ENCODE measurements at places on chromosomes 16 and 17.
A peak's percentile ranks its signal among the peaks of the same experiment; 100 is the strongest.

DNA sequence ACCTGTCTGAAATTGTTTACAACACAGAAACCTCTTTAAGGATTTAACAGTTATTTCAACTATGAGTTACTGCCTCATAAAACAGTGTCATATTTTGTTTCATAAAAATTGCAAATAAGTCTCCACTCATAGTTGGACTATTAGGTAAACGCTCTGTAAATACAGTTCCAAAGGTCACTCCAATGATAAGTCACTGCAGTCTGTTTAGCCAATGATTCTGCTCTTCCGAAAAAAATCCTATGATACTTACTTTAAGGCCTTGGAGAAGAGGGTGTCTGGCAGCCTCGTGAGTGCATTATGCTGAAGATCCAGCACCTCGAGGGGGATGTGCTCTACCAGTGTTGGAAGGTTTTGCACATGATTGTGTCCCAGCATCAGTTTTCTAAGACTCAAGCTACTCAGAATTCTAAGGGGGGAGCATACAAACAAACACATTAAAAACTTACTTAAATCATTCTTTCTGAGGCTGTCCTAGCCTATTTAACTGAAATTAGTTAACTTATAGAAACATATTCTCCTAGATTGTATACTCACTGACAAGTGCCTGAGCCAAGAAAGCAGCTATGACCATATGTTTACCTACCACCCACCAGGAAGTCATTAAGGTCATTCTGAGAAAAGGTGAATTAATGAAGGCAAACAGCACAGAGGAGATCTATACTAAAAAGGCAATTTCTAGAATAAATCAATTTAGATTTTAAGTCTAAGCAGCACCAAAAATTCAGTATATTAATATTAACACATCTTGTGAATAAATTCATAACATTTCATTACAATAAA, 41.1 kb downstream of the MARVELD3 start:
- no peak for DNase-seq

- no peak for DNase-seq
These were observed 30.4 kb downstream of the KIAA0513 start for GRCh38 chr16:85057948-85058347.

- no peak for DNase-seq
These were observed 3.2 kb upstream of the IGF2BP1 start for GRCh38 chr17:48993951-48994350.

GRCh38 chr17:73369111-73369521, 57.3 kb upstream of the CDC42EP4 start:
- DNase-seq: no peak

DNA sequence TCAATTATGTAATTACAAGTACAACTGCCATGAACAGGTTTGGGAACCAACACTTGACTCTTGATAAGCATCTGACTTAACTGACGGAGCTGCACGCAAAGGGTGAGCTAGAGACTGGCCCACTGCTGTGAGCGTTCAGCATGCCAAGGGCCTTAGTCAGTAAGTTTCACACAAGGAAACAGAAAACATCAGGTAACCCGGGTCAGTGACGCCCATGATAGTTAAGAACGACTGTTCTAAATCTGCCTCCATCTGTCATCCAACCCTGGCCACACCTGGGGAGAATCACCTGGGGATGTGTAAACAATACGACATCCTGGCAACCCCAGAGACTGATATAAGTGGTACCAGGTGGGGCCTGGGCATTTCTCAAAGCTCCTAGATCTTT, 12.3 kb downstream of the SMIM5 start:
- no peak for DNase-seq

DNA sequence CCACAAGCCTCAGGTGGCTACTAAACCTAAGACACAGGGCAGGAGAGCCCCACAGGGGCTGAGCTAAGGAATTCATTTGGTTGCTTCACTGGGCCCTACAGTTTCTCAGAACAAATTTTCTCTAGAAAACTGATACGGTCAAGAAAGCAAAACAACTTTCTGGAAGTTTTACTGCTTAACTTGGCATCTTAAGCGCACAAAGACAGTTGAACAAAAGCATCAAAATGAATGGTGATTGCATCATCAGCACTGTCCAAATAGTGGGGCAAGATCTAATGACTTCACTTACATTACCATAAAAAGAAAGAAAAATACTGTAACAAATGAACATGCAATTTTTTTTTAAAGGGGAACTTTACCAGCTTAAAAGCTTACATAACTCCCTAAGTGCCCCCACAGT, 47.6 kb downstream of the XPO6 start:
- peak; percentile 7 for DNase-seq

DNA sequence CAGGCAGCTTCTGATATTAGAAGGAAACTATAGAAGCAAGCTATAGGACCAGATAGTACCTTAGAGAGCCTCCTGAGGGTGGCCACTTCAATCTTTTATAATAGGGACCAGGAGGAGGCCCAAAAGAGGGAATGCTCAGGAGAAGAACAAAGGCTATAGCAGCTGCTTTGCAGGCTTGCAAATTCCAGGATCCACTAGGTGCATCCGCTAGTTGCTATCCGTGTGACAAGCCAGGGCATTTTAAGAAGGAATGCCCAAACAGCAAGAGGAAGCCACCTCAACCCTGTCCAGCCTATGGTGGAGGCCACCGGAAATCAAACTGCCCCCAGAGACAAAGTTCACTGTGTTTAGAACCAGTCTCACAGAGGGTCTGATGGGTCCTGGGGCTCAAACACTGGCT, 192.6 kb upstream of the KIF2B start:
- DNase-seq: no peak

DNA sequence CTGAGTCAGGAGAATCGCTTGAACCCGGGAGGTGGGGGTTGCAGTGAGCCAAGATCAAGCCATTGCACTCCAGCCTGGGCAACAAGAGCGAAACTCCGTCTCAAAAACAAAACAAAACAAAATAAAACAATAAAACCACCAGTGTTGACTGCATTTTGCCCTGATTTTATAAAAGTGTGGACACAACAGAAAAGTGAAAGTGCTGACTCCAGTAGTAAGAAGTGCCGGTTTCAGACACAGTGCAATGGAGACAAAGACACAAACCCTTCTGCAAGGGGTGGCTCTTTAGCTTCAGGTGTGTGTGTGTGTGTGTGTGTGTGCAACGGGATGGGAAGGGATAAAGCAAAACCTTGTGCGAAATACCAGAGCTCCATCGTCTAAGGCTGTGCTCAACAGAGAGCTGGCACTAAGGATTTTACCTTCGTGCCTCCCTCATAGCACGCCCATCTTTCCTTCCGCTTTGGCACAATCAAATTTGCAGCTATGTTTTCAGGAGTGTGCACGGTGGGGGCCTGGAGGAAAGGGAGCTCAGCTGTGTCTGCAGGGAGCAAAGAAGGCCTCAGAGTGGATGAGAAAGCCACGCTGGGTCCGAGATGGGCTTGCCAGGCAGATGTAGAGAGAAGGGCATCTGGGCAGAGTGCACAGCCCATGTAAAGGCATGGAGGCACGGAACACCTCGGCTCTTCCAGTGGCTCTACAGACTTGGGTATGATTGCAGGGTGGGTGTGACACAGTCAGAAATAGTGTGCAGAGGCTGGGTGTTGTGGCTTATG, 15.5 kb downstream of the MXRA7 start:
- no peak for DNase-seq

DNA sequence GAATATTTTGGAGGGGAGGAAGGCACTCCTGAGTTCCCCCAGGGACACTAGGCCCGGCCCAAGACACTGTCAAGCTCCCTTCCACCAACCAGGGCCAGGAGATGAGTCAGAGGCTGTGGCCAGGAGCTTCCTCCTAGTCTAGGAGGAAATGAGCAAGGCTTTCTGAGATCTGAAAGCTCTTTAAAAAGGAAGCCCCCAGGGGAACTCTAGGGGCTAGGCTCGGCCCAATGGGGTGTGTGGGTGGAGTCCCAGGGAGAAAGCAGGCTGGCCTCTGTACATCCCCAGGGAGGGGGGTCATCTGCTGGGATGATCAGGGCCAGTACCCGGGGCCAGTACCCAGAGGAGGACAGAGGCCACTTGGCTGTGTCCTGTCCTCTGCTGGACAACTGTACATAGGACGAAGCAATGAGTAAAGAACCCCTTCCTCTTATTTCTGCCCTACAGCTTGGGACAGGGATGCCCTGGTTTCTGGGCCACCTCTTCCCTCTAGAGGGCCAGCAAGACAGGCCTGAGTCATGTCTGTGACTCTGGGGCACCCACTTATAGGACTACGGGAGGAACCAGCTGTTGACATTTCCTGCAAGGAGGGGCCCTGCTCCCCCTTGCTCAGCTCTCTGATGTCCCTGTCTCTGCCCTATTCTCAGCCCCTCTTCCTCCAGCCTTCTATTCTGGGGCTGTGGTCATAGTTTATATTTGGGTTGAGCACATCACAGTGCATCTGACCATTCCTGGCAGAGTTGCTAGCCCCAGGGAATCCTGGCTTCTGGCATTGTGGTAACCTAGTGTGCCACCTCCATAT, 2.7 kb downstream of the FHOD1 start:
- no peak for DNase-seq

GRCh38 chr17:30503558-30503957, 26.4 kb downstream of the GOSR1 start:
- no peak for DNase-seq

DNA sequence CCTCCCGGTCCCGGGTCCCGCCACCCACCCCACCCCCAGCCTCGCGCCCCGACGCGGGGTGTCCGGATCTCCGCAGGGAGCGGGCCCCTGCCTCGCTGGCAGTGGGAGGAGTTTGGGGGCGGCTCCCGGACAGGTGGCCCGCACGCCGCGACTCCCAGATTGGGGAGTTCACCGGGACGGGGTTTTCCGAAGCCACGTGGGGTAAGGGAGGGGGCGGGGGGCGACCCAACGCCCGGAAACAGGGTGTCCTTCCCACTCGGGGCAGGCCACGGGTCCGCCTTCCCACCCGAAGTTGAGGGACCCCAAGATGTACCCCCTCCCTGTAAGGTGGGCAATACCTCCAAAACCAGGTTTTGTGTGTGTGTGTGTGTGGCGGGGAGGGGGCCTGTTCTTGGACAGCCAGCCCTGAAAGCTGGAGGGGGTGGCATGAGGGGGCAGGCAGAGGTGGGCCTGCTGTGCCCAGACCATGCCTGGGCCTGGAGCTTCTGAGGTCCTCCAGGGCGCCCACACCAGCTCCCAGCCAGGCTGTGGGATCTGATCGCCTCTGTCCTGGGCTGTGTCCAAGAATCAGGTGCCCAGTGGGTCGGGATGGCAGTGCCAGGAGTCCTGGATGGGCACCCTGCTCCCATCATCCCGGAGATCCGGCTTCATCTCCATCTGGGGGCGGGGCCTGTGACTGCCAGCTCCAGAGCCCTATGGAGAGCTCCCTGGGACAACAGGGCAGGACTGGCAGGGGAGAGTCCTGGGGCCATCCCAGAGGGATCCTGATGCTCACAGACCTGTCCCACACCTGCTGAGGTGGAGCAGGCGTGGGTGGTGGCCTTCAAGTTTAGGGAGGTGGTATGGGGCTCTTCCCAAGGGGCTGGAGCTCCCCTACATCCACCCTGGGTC, 767 bp downstream of the SYNGR2 start:
- no peak for DNase-seq

DNA sequence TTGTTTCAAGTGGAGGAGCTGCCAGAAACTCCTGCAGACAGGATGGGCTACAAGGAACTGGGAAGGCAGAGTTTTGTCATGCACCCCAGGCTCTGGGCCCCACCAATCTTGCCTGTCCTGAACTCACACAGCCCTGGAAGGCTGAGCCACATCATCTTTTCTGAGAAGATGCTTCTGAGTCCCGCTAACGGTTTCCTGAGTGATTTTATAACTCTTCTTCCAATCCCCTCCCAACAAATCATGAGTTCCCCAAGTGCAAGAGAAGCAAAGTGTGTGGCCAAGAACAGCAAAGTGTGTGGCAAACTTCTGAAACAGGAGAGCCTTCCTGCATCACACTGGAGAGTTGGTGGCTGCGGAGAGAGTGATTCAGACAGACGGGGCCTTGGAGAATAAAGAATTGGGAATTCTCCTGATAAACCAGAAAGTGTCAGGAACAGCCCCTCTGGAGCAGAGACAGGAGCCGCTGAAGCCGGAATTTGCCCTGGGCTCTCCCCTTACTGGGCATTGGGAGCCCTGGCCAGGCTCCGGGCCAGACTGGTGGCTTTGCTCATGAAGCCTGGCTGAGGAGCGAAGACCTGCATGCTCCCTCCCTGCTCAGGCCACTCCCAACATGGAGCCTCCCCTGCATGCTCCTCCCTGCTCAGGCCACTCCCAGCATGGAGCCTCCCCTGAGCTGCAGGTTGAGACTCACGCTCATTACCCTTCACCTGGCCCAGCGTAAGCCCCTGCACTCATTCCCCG, 47.2 kb downstream of the PITPNM3 start:
- no peak for DNase-seq

DNA sequence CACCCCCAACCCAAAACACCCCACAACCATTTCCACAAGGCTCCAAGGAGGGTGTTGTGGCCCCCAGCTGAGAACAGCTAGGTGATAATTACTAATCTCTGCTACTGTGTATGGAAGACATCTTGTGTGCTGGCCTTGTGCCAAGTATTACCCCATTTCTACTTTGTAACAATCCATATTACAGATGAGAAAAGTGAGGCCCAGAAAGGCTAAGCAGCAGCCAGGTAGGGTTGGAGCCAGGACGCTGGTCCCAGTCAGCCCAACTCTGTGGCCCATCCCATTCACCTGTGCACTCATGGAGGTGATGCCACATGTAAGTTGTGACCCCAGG, 12.4 kb upstream of the PEMT start:
- DNase-seq: no peak

DNA sequence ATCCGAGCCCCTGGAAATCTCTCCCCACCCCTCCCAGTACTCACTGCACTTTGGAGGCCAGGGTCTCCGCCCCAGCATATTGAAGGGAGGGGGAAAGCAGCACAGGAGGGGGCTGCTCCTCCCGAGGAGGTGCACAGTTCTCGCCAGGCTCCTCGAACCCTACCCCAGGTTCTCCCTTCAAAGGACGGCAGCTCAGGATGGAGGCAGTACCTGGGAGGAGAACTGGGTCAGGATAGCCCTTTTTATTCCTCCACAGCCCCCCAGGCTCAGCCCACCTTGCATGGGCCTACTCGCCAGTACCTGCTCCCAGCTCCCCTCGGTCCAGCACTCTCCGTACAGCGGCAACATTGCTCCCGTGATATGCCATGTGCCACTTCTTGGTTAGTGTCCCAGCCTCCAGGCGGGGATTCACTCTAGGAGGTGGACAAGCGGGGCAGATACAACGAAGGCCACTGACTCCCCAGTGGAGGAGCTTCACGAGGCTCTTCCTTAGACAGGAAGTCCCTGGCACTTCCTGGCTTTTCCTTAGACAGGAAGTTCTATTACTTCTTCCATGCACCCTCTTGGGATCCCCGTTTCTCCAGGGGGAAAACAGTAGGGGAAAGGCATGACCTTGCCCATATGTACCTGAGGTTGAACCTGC, 2.1 kb upstream of the GPS2 start:
- no peak for DNase-seq

Measured in smooth muscle cell of the brain vasculature (primary cell).